Fibroblast of pulmonary artery (primary cell): ENCODE measurements at places on chromosomes 5 and 9.

DNA sequence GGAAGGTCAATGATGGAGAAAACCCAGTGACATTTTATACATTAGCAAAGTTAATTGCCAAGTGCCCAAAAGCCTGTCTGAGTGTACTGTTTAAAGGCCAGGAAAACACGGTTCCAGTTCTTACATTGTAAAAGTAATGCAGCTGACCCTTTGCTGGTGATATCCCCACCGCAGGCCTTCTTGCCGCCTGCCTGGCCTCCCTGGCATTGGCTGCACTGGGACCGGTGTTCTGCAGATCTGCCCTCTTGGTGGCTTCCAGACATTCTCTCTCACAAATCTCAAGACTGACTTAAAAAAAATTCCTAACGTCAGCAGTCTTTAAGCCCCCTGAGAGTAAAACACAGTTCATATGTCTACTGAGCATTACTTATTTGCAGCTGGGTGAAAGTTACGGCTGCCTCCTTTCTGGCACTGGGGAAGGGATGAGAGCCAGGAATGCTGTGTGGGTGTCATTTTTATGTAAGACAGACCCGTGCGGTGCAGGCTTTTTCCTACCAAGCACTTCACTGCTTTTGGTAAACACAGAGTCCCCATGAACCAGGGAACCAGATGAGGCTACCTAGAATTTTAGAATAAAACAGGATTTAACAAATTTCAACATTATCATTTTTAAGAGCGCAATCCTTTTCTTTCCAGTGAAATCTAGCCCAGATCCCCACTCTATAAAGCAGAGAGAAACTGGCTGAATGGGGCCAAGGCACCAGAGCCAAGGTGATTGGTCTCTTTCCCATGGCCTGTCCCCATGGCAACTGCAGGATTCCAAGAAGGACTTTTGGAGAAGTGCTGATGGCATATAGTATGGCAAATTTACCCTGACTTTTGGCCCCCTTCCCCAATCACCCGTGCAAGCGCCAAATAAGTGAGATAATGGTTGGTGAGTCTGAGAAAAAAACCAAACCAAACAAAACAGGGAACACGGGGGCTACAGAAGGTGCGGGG, 80.8 kb downstream of the LMNB1 start:
- DNase-seq: peak; percentile 49

DNA sequence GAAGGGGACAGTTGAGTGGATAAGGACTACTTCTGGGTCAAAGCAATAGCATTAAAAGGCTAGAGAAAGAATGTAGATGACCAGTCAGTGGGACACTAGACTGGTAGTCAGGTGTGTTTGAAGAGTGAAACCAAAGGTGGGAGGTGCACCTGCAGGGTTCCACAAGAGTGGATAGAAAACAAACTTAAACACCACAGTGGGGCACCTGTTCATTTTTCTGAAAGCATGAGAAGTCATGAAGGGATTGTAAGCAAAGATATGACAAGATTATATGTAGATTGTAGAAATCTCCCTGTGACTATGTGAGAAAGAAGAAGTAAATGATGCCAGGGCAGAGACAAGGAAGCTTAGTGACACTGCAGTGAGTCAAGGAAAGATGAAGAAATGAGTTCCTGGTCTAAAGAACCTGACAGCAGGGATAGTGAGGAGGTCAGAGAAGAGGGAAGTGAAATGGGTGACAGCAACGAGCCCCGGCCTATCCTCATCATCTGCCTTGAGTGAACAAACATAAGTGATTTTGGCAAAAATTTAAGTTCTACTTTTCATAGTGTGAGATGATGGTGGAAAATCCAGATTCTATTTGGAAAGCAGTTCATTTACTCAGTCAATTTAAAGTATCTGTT, 296.9 kb downstream of the TLE4 start:
- no peak for DNase-seq

- DNase-seq: peak; percentile 73
These were observed 84.8 kb downstream of the RAD23B start for GRCh38 chr9:107367727-107368502.

DNA sequence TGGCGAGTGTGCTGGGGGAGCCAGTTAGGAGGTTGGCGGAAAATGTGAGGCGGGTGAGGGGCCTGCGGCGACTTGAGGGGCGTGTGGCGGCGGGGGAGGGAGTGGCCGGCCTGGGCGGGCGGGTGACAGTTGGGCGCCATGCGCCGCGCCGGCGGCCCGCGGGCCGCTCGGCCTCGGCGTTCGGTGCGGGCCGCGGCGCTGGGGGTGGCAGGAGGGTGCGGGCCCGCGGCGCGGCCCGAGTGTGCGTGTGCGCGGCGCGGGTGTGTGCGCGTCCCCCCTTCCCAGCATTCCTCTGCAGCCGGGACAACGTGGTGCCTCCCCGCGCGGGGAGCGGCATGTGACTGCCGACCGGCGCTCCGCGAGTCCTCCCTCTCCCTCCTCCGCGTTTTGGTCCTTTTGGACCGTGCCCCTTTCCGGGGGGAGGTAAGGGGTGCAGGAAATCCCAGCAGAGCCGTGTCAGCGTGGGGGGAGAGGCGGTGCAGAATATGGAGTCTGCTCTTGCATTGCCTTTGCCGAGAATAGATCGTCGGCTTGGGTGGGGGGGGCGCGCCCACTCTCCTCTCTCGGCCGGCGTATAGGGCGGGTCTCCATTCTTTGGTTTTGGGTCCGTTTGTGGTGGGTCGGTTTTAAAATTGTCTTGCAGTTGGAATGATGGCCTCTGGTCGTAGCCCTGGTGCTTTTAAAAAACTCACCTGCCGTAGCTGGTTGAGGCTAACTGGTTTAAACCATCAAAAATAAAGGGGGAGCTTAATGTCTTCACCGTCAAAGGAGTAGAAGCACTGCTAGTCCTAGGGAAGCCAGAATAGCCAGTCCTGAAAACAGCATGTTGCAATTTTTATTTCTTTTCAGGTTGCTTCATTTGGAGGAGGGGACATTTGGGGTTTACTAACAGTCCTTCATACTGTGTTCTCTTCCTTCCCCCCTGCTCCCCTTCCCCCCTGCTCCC, 2.0 kb downstream of the LARP1 start:
- DNase-seq: peak; percentile 38

DNA sequence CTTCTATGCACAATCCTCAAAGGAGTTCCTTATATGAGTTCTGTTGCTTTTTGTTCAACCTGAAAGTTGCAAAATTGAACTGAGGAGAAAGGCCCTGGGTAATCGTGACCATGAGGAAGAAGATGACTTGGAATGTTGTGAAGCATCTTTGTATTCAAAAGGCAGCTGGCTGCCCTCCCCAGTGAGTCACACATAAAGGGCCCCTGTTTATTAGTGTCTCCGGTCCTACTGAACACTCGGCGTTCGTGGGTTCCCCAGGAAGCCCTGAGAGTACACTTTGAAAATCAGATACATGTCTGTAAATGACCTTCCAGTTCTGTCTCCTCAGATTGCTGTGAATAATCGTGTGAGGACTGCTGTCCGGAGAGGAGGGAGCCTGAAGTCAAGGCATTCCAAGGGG, 73.6 kb downstream of the C9orf153 start:
- DNase-seq: no peak

- no peak for DNase-seq
These were observed 271.3 kb downstream of the KIAA0825 start for GRCh38 chr5:94347130-94347529.
